ENCODE measurements at places on chromosomes 5 and 9.

GRCh38 chr5:149616727-149617285 lies 35.5 kb downstream of the ARHGEF37 start:
- DNase-seq: no peak

DNA sequence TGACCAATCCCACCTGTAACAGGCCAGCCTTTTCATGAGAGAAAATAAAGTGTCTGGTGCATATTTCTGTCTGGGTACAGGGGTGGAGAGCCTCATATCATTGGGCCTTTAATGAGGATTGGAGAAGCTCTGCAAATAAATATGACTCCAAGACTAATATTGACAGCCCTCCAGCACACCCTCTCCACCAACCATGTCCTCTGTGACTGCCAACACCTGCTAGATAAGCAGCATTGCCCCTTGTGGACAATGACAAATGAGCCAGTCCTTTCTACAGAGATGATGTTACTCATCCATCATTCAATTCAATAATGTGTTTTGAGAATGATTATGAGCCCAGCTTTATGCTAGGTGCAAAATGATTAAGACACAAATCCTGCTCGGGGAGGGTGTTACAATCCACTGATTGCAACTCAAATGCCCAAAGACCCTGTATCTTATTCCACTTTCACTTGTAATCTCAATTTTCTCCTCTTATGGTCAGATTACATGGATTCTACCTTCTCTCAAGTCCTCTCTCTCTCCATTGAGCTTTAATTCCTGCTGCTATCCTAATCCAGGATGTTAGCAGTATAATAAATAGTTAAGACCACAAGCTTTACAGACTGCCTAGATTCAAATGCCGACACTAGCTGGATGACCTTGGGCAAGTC lies 2.1 kb upstream of the GFRA3 start:
- DNase-seq: no peak

DNA sequence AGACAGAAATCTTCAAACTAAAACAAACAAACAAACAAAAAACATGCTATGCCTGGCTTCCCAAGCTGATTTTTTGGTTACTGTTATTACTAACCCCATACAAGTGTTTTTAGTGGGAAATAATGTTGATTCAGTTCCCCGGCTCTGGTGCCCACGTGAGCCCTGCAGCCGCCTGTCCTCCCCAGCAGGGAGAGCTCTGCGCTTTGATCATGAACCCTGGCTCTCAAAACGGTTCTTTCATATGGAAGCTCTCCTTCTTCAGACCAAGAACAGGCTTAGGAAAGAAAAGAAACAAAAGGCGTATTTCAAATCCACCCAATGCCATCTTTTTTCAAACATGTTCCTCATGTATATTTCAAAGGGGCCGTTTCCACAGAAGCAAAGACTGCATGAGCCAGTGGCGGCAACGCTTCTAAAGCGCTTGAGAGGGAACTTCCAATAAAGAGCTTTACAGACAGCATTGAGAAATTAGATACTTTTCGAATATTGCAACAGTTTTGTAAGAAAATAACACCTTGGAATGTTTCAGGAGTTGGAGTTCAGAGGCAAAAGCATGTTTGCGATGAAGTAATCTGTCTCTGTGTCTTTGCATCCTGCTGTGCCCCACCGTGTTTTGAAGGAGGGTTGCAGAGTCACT lies 74.8 kb downstream of the ICE1 start:
- peak; percentile 66 for DNase-seq

GRCh38 chr5:124054564-124054963 lies 542.6 kb downstream of the CSNK1G3 start:
- DNase-seq: no peak

DNA sequence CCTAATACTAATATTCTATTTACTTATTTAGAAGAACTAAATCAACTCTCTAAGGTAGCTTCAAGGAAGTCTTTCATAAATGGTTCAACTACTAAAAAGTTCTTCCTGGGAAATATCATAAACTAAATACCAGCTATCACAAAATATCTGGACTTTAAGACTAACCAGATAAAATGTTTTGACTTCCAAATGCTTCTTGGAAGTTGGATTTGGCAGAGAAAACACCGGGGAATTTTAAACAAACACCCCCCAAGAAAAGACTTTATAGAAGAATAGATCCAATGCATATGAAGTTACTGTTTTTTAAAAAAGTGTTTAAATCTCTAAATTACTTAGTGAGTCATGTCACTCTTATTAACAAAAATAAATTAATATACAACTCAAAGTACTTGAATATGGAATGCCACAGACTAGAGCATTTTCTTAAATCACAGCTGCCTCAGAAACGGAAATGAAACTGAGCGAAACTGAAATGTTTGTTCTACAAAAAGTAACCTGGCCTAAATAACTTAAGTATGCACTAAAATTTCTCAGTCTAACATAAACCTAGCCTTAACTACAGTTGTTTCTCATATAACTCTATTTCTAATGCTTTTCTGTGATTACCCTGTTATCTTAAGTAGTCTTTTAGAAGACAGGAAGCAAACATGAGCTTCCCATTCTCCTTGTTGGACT lies 6.8 kb downstream of the ABCA1 start:
- no peak for DNase-seq

DNA sequence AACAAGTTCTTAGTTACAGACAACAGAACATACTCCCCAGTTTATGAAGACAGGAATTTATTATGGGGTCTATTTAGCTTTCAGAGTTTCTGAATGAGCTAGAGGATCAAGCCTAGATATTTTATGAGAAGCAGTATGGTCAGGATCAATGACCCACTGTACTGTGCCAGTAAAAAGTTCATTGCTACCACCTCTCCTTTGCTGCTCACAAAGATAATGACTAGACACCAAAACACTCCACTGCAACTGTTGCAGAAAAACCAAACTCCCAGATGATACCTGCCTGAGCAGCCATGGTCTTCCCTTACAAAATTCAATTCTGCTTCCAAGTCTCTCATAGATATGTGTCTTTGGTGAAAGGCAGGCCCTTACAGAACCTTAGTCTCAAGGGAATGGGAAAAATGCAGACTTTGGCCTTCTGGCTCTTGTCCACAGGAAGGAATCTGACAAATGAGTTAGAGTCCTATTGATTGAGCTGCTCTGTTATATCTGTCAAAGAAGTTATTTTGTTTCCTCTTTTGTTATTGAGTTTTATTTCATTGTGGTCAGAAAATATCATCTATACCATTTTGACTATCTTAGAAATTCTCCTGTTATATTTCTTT lies 74.7 kb upstream of the RASGRF2 start:
- no peak for DNase-seq

GRCh38 chr5:32566319-32567111 lies 18.8 kb upstream of the SUB1 start:
- DNase-seq: no peak

DNA sequence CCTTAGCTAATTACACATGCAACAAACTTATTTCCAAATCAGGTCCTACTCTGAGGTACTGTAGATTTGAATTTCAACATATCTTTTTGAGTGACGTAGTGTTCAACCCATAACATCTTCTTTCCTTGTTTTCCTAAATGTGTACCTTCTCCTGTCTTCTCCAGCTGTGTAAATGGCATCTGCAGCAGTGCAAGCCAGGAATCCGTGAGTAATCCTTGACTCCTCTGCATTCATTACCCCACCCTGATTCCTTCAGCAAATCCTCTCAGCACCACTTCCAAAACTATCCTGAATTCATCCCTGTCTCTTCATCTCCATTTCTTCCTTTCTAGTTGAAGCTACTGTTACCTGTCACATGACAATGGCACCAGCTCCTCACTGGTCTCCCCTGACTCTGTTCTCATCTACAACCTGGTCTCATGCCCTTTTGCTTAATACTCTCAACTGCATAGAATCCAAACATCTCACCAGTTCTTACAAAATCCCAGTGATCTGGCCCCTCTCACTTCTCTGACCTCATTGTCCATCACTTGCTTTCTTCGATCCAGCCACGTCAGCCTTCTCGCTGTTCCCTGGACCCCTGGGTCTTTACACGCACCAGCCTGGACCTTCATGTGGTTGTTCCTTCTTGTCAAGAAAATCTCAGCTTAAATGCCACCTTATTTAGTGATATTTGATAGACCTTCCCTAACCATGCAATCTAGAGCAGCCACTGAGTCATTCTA lies 14.6 kb upstream of the TRAF1 start:
- no peak for DNase-seq

DNA sequence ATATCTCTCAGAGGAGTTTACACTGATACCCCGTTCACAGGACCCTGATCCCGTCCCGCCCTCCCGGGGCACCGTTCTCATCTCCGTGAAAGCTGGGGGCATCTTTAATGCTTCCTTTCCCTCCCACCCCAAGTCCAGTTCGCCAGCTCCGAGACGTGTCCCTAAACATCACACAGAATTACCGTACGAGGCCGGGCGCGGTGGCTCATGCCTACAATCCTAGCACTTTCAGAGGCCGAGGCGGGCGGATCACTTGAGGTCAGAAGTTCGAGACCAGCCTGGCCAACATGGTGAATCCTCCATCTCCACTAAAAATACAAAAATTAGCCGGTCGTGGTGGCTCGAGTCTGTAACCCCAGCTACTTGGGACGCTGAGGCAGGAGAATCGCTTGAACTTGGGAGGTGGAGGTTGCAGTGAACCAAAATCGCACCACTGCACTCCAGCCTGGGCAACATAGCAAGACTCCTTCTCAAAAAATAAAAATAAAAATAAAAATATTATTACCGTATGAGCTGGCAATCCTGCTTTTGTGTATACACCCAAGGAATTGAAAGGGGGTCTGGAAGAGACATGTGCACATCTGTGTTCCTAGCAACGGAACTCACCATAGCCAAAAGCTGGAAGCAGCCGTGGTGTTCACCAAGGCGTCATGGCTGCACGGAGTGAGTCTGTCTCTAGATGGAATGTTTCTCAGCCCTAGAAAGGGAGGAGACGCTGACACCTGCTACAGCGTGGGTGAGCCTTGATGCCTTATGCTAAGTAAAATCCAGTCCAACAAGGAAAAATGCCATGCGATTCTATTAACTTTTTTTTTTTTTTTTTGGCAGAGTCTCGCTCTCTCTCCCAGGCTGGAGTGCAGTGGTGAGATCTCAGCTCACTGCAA lies 1.2 kb upstream of the ABO start:
- no peak for DNase-seq

DNA sequence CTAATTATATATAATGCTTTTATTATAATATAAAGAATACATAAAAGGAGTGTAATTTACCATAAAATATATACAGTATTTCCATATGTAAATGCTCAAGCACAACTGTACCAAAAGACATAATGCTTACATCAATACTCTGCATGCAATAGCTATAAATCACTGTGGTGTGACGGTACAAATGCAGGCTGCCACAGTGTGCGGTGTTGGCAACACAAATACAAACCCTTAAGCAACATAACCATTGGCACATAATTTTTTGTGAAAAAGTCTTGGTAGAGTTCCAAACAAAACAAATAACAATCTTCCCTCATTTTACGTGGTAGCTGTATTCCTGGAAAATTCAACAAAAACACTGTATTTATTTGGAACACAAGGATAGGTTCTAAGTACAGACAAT lies 1.9 kb upstream of the SHISAL2B start:
- no peak for DNase-seq

DNA sequence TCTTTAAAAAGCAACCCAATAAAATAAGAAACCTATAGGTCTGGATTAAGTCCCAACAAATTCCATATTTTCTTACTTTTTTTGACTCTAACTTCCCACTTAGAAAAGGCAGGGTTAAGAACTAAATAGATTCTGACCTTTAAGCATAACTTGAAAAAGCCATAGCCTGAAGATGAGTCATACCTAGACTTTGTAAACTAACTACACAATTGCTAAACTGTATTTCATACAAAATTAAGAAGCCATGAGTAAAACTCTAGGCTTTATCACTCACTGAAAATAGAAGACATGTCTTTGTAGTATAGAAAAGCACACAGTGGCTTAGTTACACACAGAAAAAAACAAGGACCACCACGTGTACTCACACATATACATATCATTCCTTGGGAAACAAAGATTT lies 51.5 kb downstream of the MLLT3 start:
- DNase-seq: no peak

DNA sequence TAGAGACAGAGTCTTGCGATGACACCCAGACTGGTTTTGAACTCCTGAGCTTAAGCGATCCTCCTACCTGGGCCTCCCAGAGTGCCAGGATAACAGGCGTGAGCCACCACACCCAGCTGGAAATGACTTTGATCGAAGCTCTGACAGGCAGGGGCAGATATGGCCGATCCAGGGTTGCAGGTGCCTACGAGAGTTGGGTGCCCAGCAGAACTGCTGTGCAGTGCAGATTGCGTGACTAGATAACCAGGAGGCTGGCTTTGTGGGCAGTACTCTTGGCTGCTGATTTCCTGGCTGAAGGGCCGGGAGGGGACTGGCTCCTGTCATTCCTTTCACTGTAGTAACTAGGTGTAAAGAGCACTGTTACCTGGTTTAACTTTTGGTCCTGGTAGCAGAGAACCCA lies 11.8 kb downstream of the TBC1D13 start:
- DNase-seq: no peak

- no peak for DNase-seq
Measured at GRCh38 chr9:124511426-124511840, 4.2 kb upstream of the NR5A1 start.

DNA sequence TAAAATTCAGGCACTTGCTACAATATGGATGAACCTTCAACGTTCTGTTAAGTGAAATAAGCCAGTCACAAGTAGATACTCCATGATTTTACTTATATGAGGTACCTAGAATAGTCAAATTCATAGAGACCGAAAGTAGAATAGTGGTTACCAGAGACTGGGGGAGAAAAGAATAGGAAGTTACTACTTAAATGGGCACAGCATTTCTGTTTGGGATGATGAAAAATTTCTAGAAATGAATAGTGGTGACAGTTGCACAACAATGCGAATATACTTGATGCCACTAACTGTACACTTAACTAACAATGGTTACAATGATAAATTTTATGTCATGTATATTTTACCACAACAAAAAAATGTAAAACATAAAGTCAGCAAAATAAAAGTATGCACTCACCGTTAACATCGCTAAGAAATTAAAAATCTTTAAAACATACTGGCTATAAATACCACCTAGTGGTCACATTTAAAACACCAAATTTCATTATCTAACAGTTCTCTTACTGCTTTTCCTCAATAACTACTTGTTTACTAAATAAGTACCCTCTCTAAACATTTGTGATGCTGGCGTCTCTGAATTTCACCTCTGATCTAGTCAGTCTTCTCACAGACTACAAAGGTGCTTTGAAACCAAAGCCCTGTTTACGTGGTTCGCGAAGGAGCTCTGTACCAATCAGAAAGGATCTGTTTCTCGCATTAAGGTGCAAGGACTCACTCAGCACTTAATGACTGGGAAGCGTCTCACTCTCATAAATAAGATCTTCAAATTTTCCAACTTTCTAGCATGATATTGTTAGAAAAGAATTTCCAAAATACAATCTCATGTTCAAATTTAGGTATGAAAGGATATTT lies 22.7 kb downstream of the KIF3A start:
- no peak for DNase-seq

All from globus pallidus (tissue), 1 donor.